ENCODE measurements at places on chromosomes 11 and 22.

- no peak for DNase-seq
These were observed 4.6 kb downstream of the LGALS12 start for GRCh38 chr11:63510360-63511047.

- DNase-seq: no peak
These were observed 510.2 kb downstream of the METTL15 start for GRCh38 chr11:28618416-28618815.

DNA sequence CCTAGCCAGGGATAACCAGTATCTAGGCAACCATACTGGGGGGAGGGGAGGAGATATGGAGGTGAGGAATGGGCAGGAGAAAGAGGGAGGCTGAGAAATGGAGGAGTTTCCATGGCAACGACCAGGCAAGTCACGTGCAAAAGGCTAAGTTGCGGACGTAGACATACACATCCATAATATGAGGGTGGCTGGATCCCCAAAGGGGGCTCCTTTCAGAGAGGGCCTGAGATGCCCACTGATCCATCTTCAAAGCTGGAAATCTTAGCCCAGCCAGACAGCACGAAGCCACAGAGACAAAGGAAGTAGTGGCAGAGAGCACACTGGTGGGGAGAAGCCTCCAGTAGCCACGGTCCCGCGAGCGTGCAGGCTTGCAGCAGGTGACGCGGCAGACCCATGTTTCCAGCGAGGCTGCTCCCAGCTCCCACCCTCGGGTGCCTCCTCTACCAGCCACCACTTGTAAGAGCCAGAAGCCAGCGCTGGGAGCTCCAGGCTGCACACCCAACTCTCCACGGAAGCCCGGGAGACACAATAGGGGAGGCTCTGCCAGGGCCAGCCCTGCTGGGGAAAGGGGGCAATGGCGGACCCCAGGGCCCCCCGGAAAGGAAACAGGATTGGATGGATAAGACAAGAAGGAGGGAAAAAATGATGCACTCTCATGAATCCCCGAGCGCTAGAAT, 938 bp downstream of the FXYD6 start:
- DNase-seq: peak; percentile 30

DNA sequence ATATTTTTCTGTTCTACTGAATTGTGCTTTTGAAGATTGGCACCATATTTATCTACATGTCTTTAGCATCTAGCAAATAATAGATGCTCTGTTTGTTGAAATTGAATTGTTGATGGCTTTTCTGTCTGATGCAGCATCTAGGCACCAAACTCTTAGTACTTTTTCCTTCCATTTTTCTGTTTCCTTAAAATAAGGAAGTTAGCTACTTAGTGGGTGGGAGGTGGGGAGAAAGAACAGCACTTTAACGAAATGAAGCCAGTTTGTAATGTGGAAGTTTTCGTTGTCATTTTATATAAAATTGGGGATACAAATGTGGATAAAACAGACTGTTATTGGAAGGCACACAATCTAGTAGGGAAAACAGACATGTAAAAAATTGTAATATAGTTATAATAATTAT, 76.6 kb downstream of the HIPK3 start:
- DNase-seq: no peak

GRCh38 chr22:30094804-30095203, 14.5 kb downstream of the HORMAD2 start:
- no peak for DNase-seq

- DNase-seq: peak; percentile 40
These were observed 3.7 kb downstream of the PDGFB start for GRCh38 chr22:39240831-39241793.

DNA sequence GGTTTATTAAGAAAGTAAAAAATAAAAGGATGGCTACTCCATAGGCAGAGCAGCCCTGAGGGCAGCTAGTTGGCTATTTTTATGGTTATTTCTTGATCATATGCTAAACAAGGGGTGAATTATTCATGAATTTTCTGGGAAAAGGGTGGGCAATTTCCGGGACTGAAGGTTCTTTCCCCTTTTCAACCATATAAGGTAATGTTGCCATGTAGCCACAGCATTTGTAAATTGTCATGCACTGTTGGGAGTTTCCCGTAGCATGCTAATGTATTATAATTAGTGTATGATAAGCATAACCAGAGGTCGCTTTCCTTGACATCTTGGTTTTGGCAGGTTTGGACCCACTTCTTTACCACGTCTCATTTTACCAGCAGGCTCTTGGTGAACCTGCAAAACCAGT, 610.4 kb upstream of the B3GAT1 start:
- no peak for DNase-seq

DNA sequence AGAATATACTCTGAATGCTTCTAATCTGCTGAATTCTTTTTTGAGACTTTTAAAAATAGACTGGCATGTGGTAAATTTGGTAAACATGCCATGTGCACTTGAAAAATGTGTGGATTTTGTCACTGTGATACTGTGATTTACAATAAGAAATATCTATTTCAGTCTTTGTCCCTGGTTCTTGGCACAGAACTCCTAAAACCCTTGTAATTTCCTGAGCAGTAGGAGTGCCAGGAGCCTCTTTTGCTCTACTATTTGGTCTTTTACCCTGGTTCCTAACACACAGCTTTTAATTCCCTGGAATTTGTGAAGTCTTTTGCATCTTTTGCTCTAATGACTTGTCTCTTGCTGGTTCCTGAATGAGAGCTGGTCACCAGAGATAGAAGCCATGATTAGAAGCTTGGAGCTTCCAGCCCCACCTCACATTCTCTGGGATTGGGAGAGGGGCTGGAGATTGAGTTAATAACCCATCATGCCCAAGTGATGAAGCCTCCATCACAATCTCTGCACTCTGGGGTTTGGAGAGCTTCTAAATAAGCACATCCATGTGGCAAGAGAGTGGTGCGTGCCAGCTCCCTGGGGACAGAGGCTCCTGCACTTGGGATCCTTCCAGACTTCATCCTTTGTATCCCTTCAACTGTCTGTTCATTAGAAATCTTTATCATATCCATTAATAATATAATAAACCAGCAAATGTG, 27.2 kb upstream of the SYT13 start:
- DNase-seq: no peak

- DNase-seq: no peak
These were observed 58.7 kb downstream of the FDX1 start for GRCh38 chr11:110488446-110488845.

DNA sequence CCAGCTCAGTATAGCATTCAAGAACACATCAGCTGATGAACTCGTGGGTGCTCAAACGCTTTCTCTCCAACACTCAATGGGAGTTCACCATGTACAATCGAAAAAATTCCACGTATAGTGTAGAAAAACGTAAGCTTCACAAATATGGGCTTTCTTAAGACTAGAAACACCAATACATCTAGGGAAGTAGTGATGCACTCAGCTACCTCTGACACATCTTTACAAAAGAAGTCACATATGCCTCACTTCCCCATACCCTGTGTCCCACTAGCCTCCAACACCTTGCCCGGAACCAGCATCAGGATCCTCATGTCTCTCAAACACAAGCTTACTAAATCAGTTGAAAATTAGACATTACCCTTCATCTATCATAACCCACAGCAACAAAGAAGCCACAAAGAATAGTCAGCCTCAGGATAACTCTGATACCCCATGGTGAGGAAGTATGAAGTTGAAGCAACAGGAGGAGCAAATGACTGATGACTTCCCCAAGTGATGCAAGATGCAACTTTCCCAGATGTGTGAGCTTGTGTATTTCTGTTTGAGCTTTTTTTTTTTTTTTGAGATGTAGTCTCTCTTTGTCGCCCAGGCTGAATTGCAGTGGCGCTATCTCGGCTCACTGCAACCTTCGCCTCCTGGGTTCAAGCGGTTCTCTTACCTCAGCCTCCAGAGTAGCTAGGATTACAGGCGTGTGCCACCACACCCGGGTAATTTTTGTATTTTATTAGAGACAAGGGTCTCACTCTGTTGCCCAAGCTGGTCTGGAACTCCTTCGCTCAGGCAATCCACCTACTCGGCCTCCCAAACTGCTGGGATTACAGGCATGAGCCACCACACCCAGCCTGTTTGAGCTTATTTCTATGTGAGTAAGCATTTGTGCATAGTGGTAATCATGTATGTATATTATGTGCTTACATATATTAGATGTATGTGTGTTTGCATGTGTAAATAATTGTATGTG, 8.5 kb upstream of the DENND5A start:
- DNase-seq: no peak

- no peak for DNase-seq
These were observed 3.7 kb downstream of the LRRC32 start for GRCh38 chr11:76666830-76667229.

DNA sequence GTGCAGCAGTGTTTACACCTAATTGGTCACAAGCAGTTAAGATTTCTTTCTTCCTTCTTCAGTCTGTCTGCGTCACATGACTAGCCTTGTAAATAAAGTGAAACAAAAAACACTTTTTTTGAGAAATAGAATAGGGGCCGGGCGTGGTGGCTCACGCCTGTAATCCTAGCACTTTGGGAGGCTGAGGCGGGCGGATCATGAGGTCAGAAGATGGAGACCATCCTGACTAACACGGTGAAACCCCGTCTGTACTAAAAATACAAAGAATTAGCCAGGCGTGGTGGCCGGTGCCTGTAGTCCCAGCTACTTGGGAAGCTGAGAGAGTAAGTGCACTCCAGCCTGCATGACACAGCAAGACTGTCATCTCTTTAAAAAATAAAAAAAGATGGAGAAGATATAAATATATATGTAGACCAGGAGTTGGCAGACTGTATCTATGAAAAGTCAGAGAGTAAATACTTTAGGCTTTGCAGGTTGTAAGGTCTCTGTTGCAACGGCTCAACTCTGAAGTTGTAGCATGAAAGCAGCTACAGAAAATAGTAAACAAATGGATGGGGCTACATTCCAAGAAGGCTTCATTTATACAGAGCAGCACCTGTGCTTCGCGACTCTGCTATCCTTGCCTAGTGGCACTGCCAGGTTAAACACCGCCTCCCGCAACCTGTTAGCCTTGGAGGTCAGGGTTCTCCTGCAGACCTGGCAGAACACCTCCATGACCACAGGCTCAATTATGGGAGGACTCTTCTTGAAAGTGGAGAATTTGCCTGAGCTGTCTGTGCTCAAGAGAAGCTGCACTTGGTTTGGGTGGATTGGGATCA, 55.9 kb downstream of the PPP6R2 start:
- no peak for DNase-seq

DNA sequence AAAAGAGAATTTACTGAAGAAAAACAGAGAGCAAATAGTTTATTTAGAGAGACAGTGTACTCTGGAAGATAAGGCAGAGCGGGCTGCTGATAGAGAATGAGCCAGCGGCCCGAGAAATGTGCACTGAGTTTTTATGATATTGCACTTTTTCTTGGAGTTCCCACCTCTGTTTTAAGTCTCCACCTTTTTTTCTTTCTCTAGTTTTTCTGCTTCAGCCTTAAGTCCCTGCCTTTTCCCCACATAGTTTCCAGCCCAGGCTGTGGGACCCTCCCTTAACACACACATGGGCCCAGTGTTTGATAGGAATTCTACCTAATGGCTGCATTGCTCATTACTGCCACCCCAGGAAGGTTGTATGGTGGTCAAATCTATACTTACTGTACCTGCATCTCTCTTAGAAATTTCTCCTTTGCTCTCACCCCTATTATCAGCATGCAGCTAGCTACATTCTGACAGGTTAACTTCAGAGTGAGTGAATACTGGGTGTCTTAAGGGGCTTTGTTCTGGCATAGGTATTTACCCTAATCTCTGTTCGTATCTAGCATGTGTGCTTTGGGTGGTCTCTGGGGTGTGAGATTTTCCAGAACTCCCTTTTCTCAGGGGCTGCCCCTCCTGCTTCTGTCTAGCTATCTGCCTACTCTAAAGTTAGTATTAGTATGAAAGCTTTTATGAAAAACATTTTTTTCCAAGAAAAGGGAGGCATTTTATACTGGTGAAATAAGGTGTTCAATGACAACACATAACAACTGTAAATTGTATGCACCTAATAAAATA, 127.3 kb upstream of the TOP3B start:
- DNase-seq: no peak

- DNase-seq: no peak
These were observed 71.3 kb downstream of the KCNC1 start for GRCh38 chr11:17805873-17806272.

DNA sequence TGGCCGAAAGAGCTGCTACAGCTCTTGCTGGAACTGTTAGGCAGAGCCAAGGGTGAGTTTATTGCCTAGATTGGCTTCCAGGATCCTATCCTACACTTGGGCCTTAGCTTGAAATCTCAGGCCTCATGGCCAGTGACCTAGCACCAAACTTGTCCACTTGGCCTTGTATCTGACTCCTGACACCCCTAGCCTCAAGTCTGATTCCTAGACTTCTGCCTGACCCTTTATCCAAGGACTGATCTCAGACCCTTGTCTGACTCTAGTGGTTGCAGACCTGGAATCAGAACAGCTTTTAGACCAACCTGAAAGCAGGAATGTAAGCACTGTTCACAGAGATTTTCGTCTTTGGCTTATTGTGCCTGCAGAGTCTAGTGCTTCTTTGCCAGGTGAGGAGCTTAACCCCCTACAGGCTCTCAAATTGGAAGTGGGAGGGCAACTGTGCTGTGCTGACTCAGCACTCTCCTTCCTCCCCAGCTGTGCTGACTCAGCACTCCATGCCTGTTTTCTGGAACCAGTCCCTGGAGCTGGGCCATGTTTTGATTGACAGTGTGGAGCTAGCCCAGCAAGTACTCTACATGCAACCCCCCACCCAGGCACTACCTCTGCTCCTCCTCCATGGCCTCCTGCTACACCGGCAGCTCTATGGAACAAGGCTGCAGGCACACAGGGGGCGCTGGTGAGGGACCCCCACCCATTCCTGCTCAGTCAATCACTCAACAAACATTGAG, 35.1 kb downstream of the RRP8 start:
- no peak for DNase-seq

DNA sequence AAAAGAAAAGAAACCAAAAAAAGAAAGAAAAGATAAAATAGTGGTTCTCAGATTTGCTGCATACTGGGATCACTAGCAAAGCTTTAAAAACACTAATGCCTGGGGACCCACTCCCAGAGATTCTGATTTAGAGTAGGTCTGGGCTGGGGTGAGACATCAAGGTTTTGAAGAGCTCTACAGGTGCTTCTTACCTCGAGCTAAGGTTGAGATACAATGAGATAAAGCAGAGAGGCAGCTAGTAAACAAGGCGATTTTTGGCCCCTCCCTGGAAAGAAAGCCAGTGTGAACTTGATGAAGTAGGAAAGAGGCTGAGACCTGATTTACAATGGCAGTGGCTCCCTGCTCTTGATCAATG, 327.6 kb upstream of the CCDC90B start:
- no peak for DNase-seq

DNA sequence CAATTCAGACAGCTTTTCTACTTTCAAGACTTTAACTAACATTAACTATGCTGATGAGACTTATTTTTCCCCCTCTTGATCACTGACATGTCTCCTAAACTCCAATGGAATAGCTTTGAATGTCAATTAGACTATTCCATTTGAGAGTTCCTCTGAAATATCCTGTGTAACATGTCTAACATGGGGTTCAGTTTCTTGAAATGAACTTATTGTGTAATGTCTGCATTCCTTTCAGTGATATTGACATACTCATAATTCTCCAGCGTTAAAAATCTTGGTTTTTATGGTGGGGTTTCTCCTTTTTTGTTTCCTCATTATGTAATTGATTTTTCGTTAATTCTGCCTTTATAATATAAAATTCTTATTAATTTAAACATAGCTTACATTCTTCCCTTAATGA, 37.7 kb upstream of the SPTBN2 start:
- no peak for DNase-seq

GRCh38 chr11:114158886-114159285, 99.4 kb downstream of the ZBTB16 start:
- DNase-seq: no peak

GRCh38 chr11:125078516-125079140, 15.5 kb downstream of the SLC37A2 start:
- no peak for DNase-seq

- no peak for DNase-seq
These were observed 852.7 kb downstream of the LRRC4C start for GRCh38 chr11:40606800-40607199.

GRCh38 chr22:20748082-20748481, 25.8 kb upstream of the SERPIND1 start:
- DNase-seq: no peak

Measured in activated CD4-positive, alpha-beta T cell treated with anti-CD3 and anti-CD28 coated beads, Interleukin-2, amount 50 U/mL, for 1 hour (primary cell).